ENCODE measurements at places on chromosomes 6 and 20.

DNA sequence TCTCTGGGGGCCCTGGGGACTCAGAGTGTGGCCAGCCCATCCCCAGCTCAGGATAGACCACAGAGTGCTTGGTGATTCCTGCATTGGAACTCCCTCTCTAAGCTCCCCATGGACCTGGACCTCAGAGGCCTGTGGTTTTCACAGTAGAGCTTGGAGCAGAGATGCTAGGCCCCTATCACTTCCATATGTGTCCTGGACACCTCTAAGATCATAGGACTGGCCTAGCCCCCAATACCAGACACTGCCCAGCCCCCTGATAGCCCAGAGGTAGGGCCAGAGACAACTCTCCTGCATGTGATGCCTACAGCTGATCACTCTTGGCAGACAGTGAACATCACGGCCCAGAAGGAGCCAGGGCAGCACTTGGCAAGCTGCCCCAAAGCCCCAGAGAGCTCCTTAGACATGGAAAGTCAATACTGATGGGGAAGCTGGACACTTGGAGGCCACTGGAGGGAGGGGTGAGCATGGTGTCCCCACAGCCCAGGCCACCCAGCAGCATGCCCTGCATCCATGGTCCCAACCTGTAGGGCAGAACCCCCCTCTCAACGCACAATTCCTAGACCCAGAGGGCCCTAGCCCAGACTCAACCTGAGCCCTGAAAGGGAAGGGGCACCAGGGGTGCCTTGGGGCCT lies 27.1 kb downstream of the UBD start:
- no peak for DNase-seq

DNA sequence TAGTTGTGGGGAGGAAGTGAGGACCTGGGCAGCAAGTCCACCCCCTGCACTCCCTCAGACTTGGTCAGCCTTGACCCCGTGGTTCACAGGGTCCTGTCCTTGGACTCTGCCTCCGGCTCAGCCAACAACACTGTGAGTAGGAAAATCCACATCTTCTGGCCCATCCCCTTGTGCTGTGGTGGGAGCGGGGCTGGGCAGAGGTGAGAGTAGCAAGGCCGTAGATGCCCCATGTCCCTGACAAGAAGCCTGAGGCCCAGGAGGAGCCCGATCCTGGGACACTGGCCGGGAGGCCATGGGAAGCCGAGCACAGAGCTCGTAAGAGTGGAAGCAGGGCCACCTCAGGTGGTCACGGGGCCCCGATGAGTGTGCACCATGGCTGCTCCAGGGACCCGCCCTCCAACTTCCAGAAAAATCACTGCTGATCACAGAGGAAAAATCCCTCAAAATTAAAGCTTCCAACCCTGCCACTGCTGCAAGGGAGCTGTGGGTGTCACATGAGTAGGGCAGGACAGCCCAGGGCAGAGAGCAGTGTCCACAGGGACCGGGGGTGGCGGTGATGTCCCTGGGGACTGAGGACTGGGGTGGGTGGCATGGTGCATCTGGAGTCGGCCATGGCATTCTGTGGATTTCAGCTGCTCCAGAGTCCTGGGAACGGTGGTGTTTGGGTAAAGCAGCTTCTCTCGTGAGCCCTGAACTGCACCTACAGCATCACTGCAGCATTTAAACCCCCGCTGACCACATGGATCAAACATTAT lies 189.4 kb downstream of the DLL1 start:
- no peak for DNase-seq

DNA sequence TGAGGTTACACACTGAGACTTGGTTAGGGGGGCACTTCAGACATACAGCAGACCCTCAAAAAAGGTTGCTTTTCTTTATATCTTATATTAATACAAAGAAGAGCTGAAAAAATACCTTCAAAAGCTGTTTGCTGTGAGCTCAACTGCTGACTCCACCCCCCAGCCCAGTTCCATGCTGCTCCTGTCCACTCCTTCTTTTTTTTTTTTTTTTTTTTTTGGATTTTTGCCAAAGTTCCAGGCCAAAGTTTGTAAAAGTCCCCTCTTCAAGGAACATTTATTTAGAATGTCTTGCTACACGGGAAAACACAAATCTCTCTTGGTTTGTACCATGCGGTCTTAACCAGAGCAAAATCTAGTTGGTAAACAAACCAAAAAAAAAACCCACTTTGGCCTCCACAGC lies 85.3 kb upstream of the AKAP12 start:
- no peak for DNase-seq

DNA sequence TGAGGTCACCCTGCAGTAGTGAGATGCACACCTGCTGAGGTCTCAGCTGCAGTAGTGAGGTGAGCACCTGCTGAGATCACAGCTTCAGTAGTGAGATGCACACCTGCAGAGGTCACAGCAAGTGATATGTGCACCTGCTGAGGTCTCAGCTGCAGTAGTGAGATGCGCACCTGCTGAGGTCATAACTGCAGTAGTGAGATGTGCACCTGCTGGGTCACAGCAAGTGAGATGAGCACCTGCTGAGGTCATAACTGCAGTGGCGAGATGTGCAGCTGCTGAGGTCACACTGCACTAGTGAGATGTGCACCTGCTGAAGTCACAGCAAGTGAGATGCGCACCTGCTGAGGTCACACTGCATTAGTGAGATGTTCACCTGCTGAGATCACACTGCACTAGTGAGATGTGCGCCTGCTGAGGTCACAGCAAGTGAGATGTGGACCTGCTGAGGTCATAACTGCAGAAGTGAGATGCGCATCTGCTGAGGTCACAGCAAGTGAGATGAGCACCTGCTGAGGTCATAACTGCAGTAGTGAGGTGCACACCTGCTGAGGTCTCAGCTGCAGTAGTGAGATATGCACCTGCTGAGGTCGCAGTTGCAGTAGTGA lies 20.8 kb downstream of the ZDHHC14 start:
- DNase-seq, result no peak

GRCh38 chr6:47407300-47408281 lies 70.0 kb upstream of the CD2AP start:
- DNase-seq, result no peak

DNA sequence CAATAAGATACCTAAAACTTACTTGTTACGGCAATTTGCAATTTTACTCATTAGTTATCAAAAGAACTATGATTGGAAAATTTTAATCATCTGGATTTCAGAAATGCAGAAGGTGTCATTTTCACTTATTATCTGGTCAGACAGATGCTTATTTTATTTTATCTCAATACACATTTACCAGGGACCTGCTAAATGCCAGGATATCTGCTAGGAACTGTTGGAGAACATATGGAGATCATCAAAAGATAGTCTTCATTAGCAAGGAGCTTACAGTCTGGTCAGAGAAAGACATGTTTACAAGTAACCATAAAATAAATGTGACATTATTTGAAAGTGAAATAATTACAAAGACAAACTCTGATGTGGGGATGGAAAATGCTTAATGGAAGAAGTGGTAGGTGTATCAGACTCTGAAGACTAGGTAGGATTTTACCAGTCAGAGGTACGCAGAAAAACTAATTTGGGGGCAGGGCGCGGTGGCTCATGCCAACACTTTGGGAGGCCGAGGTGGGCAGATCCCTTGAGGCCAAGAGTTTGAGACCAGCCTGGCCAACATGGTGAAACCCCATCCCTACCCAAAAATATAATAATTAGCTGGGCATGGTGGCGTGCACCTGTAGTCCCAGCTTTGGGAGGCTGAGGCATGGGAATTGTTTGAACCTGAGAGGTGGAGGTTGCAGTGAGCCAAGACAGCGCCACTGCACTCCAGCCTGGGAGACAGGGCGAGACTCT lies 137.8 kb downstream of the MYB start:
- DNase-seq, result no peak

DNA sequence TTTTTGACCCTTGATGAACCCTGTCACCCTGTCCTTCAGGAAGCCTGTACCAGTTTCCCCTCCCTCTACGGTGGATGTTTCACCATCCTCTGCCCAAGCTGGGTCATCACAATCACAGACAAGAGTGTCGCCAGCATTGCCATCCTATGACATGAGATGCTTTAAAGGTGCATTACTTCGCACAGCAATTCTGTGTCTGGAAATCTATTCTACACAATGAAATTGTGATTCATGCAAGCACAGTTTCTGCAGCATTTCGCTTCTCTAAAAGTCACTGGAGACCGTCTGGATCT lies 2.5 kb upstream of the ULBP2 start:
- no peak for DNase-seq

GRCh38 chr6:12258591-12259075 lies 31.5 kb upstream of the EDN1 start:
- no peak for DNase-seq

- DNase-seq, result no peak
These were observed 39.7 kb downstream of the KIF16B start for GRCh38 chr20:16533502-16533901.

DNA sequence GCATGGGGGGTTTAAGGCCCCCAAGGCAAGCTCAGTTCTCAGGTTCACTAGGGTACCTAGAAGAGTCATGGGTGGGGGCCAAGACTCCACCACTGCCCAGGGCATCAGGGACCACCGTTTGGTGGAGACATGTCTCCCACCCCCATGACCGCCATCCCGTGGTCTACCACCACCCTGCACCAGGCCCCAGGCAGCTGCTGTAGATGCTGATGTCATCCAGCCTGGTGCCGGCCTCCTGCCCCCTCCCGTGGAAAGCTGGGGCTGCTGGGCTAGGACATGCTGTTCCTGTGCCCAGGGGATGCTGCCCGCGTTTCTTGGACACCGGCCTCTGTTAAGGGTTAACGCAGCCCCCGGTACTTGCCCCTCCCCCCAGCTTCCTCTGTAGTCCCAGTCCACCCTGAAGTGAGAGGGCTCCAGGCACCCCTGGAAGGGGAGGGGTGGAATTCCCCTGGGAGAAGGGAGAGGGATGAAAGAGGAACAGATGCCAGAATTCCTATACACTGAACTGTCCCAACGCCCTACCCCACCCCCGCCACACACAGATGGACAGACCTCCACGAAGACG lies 587 bp downstream of the IP6K3 start:
- DNase-seq, result no peak

- peak; percentile 69 for DNase-seq
These were observed 1.5 kb downstream of the BRD2 start for GRCh38 chr6:32969685-32970412.

- DNase-seq, result no peak
These were observed 13.4 kb downstream of the EDEM2 start for GRCh38 chr20:35133735-35134134.

GRCh38 chr6:132261354-132261753 lies 139.9 kb downstream of the MOXD1 start:
- no peak for DNase-seq

GRCh38 chr20:37501940-37502339 lies 19.1 kb upstream of the NNAT start:
- no peak for DNase-seq

GRCh38 chr20:62850333-62850974 lies 11.2 kb downstream of the TCFL5 start:
- no peak for DNase-seq

DNA sequence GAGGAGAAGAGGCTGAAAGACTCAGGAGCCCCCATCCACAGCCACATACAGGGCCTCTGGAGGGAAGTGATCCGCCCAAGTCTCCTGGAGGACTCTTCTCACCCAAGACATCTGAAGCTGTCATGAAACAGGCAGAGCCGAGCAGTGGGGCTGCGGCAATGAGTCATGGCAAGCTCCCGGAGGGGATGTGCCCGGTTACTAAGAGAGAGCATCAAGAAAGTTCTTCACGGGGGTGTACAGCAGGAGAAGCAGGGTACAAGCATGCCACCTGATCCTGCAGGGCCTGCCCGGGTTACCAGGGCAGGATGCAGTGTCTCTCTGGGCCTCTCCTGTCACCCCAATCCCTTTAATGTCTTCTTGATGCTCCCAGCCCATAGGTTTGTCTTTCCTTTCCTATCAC lies 21.1 kb downstream of the TRIM26 start:
- DNase-seq, result no peak

DNA sequence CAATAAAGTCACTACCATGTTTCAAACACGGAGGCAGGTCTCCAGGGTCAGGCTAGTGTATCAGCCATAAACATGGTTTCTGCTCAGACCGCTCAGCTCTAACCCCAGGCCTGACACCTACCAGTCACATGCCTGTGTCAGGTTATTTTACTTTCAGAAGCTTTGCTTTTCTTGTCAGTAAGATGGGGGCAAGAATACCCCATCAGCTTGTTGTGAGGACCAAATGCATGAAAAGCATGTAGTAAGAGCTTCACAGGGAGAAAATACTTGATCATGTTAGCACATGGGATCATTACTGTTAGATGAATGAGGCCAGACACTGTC lies 65.2 kb upstream of the PIM1 start:
- DNase-seq, result no peak

DNA sequence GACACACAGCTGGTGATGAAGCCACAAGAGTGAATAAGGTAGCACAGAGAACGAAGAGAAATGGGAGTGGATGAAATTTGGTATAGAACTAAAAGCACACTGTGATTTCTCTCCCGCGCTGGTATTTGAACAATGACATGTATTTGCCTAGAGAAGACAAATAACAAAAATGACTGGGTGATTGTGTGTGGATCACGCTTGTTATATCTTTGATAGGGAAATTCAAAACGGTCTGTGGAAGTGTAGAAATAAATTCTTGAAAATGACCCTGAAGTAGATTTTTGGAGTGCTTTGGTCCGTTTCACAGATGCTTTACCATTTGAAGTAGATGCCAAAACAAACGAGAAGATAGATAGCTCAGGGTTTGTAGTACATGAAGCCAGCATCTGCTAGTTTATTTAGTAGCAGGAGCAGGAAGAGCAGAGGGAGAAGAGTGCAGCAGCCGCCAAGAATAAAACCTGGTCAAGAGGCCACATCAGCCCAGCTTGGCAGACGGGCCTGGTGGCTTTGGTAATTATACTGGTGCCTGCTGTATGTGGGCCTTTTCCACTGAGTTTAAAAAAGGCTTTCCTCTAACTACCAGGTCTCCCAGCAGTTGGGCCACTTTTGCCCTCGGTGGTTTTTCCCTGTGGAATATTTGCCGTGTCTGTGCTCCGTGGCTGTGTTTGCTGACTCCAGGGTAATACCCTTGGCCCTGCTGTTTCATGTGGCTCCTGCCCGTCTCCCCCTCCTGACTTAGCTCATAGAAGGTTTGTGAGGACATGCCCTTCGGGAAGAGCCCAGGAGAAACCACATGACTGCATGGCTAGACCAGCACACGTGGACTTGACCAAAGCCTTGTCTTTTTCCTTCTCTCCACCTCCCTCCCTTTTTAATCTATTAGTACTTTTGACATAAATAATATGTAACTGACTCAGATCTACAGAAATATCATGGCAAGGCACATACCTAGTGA lies 294.0 kb downstream of the SOX4 start:
- DNase-seq, result no peak

DNA sequence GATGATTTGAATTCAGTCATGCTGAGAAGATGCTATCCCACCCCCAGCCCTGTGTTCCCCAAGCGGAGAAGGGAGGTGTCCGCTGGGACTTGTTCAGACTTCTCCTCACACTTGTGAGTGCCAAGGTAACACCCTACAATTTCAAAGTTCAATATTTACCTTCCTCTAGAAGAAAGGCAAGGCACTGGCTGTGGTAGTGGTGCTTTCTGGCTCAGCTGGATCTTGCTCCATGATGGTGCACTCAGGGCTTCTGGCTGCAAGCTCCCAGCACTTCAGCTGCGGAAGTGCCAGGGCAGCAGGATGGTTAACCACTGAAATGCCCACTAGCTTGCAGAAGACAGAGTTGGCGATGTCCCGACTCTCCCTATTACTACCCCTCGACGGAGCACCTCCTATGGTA lies 135.4 kb downstream of the MTFR2 start:
- no peak for DNase-seq
